AG09319 (cell line): ENCODE measurements at places on chromosomes 6 and 20.

DNA sequence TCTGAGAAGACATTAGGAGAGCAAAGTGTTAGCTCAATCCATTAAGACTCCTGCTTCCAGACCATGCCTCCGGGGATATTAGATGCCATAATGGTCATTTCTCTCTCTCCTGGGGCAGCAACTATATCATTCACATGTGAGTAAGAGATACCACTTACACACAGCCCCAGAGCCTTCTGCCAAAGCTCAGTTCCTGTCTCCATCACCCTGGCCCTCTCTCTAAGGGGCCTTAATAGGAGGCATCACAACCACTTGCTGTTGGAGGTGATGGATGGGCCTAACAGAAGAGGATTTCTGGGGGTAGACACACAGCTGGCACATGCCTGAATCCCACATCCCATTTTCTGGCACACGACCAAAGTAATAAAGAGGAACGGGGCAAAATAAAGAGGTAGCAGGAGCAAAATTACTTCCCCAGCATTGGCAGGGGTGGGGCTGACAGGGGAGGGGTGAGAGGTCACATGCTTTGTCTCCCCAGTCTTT, 34.0 kb upstream of the VSTM2L start:
- no peak for DNase-seq

- DNase-seq, result no peak
Measured at GRCh38 chr6:106849120-106849519, 125.4 kb downstream of the CD24 start.

DNA sequence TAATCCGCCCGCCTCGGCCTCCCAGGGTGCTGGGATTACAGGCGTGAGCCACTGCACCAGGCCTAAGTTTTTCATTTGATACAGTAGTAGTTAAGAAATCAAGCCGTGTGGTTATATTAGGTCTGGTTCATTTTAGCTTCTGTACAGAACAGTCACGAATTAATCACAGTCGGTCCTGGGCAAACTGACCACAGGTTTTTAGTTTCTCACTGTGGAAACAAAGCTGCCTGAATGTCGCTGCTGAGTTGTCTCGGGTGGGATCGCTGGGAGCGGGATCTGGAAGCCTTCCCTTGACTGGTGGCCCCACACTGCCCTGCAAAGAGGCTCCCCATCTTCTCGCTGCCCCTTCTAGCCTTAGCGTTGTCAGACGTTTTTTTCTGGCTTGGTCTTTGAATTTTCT, 18.6 kb downstream of the UCKL1 start:
- no peak for DNase-seq

GRCh38 chr6:43328528-43328927, 19.9 kb upstream of the CRIP3 start:
- no peak for DNase-seq

GRCh38 chr6:138607478-138608433, 108.5 kb upstream of the NHSL1 start:
- DNase-seq, result no peak

GRCh38 chr20:8248051-8248450, 116.0 kb downstream of the PLCB1 start:
- DNase-seq, result no peak

- no peak for DNase-seq
Measured at GRCh38 chr6:127102859-127103258, 15.6 kb upstream of the RSPO3 start.

DNA sequence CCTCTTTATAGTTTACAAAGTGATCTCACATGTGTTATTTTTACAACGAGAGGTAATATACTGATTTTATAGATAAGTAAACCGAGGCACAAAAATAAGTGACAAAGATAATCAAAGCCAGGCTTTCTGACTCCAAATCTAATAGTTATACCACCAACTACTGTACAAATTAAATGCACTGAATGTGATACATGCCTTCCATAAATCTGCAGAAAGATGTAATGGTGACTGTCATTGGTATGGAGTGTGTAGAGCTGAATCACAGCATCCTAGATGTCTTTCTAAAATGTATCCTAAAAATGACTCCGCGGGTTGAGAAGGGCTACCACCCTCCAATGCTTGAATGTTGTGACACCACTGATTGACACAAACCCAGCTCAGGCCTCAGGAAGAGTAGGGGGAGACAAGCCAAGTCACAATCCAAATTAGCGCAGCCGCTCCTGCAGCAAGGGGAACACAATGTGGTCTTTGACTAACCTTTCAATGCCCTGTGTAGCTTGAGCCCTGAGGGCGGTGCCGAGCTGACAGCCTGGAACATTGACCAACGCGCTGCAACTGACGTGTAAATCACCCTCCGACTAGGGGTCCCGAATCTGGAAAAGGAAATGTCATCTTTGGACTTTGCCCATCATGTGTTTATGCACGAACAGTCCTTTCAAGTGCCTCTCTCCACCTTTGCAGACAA, 136.8 kb downstream of the OLIG3 start:
- no peak for DNase-seq

- no peak for DNase-seq
Measured at GRCh38 chr6:53795702-53796450, 1.1 kb downstream of the LRRC1 start.

DNA sequence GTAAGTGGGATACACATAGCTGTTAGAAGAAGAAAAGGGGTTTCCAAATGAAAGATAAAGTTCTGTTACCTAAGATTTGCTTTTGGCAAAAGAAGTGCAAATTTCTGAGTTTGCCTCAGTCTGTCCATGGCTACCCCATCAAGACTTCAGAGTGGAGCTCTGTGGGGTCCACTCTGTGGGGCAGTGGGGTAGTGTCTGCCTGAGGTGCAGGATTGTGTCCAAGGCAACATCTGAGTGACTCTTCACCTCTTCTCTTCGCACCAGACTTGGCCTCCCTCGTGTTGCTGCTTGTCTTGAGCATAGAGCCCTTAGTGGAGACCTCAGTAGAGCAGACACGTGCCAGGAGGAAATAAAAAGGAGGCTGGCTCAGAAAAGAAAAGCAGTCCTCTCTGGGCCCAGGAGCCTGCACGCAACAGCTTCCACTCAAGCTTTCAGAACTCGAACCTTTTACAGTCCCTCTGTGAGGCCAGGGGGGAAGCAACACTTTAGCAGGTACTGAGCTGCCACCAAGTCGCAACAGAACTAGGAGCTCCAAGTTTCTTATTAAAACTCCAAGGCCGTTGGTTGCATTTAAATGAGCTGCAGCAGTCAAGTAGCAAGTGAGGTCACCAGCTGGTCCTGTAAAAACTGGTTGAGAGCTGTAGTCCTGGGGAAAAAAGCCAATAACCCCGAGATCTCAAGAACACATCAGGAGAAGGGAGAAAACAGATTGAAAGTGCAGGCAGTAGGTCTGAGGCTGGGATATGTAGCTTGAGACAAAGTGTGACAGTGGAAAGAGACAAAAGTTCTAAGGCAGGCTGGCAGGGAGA, 413.5 kb downstream of the CDC5L start:
- no peak for DNase-seq

DNA sequence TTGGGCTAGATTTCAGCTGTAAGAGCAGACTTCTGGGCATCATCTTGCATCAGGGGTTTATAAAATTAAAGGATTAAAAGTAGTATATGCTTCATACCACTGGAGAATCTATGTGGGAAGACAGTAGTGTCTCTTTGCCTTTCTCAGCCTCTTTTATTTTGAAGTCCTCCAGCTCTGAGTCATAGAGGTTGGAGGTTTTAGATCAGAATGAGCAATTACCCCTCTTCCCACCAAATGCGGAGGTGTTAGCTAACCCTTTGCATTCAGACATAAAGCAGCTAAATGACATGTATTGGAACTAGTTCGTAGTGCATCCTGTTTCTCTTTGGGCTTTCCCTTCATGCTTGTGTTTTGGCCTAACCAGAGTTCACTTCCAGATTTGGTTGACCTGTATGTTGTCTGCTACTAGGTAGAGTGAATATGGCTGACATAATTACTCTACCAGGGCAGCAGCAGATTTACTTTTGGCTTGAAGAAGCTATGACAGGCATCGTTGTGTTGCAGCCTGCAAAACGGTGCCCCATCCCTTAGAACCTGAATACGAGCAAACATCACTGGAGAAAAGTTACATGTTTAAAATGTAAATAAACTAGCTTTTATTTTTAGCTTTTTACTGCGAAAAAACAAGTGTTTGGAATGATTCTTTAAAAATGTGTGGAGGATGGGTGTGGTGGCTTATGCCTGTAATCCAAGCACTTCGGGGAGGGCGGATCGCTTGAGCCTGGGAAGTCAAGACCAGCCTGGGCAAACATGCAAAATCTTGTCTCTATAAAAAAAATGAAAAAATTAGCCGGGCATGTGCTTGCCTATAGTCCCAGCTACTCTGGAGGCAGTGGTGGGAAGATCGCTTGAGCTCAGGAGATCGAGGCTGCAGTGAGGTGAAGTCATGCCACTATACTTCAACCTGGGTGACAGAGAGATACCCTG, 82.2 kb downstream of the MYO6 start:
- no peak for DNase-seq

- no peak for DNase-seq
Measured at GRCh38 chr6:169898788-169899480, 147.5 kb downstream of the ERMARD start.

DNA sequence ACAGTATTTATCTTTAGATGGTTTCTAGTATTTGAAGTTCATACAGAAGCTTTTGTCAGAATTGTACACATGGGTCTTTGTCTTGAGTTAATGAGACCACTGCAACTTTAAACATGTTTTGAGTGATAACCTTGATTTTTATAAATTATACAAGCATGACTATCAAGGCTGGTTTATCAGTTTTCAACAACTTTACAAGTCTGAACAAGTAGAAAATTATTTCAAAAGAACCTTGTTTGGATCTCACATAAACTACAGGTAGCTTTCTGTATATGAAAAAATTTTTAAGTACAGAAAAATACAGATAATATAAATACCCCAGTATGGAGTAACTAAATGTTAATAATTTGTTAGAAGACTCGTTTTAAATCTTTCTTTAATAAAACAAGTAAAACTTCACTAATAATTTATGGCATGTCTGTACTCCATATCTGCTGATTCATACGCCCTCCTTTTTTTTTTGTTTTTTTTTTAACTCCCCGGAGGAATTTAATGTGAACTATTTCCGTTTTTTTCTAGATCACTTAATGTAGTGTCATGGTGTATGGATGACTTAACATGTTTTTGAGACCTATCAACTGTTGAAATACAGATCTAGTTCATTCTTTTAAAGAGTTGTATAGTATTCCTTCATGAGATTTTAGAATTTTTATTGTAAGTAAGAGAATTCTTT, 18.3 kb downstream of the VAPB start:
- no peak for DNase-seq
